ENCODE measurements at places on chromosomes 2 and 18.

DNA sequence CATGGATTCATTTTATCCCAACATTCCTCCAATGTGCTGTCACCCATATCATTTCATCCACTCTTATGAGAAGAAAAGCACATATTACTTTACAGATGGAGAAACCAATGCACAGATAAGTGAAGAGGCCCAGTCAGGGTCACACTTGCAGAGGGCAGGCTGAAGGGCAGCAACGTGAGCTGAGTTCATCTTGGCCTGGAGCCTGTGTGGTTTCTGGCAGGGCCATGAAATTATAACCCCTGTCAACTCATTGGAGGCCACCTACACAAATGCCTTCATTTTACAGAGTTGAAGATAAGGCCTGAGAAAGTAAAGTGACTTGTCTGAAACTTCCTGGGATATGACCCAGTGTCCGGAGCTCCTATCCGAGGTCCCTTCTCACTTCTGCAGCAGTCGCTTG lies 88.4 kb upstream of the NRP2 start:
- no peak for DNase-seq

DNA sequence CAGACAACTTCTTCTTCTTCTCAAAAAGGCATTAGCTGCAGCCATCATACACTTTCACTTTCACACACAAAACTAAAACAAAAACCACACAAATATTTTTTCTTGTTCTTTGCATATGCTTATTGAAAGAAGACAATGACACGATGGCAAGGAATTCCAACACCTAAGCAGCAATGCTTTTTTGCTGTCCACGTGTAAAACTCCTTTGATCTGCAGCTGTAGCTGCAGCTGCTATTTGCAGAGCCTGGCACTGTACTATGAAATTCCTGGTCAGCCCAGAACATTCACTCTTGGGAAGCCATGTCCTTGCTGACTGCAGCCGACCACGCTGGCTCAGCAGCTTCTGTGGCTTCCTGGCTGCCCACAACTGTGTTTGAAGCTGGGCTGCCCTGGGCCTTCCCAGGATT lies 316.2 kb downstream of the CDH2 start:
- DNase-seq = no peak

DNA sequence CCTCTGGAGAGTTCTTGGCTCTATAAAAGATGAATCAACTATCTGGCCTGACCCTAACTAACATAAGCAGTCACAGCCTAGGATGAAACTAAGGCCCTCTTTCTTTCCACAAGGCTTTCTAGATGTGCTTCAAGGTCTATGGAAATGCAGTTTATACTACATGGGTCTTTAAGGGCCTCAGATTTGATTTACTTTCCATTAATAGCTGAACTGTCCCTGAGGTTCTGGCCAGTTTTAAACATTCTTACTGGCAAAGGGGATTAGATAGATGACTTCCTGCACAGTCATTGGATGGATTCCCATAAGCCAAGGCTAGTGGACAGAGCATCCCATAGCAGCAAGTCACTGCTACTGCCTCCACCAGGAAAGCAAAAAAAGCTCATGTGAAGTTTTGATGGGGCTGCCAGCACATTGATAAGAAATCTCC lies 38.1 kb upstream of the LCLAT1 start:
- DNase-seq = no peak

DNA sequence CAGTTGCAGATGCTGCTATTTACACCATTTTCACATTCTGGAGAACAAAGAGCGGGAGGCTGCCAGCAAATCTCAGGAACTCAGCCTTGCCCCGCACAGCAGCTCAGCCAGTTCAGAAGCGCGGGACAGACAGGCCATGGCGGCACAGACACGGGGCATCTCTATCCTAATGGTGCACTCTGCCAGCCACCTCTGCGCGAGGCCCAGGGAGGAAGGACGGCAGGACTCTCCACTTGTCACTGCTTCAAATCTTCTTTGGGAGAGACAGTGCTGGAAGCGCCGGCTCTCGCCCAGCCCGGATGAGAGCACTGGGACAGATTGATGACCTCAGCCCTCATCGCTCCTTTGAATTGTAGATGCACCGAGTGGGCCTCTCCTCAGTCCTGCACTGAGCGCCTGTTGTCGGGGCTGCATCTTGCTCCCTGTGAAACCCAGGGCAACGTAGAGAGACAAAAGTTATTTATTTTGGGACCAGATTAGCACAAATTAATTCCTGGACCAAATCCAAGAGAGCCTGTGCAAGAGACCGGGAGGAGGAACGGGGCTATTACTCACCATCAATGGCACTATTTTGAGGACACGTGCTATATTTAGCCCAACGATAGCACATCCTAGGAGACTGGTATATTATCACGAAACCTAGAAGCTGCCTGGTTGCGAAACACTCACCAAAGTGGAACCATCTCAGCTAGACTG lies 211.4 kb upstream of the SMIM21 start:
- no peak for DNase-seq

DNA sequence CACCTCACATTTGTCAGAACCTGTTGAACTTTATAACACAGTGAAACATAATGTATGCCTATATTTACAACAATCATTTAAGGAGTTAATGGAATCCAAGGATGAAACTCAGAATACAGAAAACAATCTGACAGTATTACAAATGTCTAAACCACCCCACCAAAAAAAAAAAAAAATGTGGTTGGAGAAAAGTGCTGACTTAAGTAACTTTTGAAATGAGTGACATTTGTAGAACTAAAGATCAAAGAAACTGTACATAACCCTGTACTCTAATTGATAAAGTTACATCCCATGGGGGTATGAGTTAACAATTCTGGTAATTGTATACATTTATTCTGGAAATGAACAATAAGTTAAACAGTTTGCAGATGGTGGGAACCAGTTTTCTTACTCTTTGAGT lies 372.1 kb upstream of the TMEFF2 start:
- DNase-seq = no peak

DNA sequence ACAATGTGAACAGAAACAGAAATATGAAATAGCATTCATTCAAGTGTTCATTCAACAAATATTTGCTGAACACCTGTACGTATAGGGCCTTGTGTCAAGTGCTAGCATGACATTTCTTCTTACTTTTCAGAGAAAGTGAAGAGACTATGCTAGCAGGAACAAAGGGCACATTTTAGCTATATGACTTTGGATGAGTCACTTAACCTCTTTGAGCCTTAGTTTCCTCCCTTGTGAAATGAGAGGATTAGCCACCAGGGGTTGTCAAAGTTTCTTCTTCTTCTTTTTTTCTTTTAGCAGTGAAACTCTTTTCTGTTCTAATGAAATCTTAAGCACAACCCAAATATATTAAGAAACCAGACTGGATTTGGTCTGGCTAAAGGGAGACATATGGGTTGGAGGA lies 53.1 kb downstream of the FIGN start:
- no peak for DNase-seq

GRCh38 chr2:239522002-239522739 lies 121.4 kb upstream of the HDAC4 start:
- no peak for DNase-seq

DNA sequence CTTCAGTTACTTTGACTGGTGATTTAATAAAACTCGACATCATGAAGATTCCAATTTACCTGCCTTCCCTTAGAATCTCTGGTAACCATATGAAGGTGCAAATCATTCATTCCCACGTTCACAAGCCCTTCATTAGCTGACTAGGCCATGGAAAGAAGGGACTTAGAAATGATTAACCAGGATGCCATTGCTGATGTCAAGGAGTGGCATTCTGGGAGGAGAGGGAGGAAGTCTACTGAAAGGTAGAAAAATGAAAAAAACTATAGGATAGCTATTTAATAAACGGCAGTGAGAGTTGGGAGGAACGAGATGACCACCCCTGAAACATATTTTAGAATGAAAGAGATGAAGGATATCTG lies 1.4 kb downstream of the ATIC start:
- no peak for DNase-seq

GRCh38 chr18:49100226-49100968 lies 149.6 kb upstream of the SMAD7 start:
- DNase-seq = no peak

DNA sequence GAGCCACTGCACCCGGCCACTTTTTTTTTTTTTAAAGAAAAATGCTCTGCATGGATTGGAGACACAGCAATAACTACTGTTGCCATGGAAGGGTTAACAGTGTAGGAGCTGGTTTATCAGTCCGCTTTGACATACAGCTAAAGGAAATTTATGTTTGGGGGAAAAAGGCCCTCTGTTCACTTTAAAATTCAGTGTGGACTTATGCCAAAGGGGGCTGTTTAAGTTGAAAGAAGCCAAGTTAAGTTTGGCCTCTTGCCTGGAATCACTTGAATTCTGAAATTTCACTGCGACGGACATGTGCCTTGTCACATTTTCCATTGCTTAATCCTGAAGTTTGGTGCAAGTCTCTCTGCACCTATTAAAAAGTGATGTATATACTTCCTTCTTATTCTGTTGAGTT lies 3.1 kb downstream of the KCNE4 start:
- DNase-seq = no peak

GRCh38 chr2:159201360-159202063 lies 85.0 kb downstream of the WDSUB1 start:
- no peak for DNase-seq

GRCh38 chr2:64376926-64377325 lies 77.0 kb upstream of the LGALSL start:
- DNase-seq = no peak

DNA sequence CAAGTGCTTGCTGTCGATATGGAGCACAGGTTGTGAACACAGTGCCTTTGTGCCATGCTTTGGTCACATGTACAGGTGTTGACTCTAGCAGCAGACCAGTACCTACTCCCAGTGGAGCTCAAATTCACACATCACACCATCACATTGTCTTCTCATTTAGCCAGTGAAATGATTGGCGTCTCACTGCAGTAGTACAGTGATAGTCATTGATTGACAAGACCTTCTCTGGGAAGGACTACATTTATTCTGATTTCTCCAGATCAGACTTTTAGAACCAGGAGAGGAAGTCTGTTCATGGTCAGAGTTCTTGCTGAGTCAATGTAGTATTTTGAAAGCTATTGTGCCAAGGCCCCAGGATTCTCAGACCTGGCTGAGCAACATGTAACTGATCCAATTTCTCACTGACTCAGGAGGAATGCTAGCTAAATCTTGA lies 75.2 kb downstream of the FMNL2 start:
- DNase-seq = no peak

DNA sequence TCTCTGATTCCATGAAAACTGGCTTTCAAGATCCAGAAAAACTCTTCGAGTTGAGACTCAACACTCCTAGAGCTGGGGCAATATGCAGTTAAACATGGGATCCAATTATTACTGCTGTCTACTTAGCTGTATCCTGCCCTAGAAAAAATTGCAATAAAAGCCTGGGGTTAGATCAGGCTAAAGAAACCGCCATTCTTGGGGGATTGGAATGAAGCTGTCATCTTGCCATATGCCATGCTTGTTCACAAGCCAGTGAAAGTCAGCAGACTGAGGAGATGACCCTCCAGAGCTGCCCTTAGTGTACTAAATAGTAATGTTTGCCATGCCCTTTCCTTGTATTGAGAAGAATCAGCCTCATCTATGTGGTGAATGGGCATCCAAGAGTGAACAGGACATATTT lies 30.9 kb upstream of the CYP26B1 start:
- DNase-seq = no peak

- no peak for DNase-seq
Measured at GRCh38 chr18:4986066-4986465, 211.0 kb downstream of the AKAIN1 start.

DNA sequence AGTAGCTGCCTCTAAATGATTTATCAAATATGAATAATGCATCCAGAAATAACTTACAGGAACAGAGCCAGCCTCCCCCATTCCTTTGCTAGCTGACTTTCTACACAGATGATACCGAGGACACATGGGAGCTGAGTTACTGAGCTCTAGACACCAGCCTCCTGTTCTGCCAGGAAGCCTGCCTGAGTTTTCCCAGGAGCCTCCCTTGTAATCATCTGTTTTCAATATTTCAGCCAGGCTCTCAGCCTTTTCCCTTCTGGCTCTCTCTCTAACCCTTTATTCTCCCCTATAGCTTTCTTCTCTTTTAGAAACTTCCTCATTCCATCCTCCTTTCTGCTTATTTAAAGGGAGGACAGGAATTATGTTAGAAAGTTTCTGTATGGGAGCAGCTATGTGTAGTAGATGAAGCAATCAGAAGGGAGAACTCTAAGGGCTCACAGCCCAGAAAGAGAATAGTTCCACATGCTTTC lies 911.6 kb downstream of the TDRD15 start:
- no peak for DNase-seq

- DNase-seq = no peak
Measured at GRCh38 chr2:126370201-126370600, 285.8 kb upstream of the GYPC start.

DNA sequence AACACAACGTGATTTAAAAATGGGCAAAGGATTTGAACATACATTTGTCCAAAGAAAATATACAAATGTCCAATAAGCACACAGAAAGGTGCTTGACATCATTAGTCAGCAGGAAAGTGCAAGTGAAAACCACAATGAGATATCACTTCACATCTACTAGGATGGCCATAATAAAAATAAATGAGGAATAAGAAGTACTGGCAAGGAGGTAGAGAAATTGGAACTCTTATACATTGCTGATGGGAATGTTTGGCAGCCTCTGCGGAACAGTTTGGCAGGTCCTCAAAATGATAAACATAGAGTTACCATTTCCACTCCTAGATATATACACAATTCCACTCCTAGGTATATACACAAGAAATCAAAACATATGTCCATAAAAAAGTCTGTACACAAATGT lies 51.0 kb upstream of the PGAP1 start:
- DNase-seq = no peak

DNA sequence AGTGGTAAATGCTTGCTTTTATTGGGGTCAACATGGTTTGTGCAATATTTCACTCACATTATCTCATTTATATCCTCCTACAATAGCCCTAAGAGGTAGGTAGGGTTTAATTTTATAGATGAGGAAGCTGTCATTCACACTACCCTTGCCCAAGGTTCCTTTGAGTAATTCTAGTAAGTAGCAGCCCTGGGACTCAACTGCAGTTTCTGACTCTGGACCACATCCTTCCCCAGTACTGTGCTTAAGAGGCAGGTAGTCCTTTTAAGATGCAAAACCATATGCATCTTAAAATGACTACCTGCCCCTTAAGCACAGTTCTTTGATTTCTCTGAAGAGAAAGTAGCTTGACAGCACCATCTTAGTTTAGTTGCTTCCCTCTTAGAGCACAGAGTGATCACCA lies 15.7 kb upstream of the NT5C1B start:
- no peak for DNase-seq

DNA sequence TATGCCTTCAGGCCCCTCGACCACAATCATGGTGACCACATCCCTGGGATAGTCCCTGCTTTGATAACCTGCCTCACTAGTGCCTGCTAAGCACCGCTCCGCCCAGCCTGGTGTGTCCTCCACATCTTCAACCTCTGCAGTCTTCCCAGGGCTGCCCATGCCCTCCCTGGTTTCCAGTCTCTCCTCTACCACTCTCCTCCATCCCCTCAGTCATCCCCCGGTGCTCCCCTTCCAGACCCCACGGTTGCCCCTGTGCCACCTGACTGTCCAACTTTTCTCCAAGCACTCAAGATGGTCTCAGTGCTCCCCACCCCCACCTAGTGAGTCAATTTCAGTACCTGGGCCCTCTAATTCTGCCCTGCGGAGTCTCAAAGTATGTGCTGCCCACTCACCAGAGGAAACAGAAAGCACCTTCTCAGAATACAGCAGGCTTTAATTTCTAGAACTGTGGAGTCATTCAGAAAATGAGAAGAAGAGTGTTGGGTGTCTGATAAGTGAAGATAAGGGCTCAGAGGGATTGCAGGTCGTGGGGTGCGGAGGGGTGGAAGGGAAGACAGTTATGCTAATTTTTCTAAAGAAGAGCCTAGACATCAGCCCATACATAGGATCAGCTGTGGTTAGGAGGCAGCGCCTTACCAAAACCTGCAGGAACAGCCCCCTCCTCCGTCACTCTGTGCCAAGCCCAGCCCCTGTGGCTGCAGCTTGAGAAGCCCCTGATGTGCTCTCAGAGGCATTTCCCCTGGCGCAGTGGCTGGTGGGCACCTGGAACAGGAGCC lies 53.6 kb upstream of the CAB39 start:
- no peak for DNase-seq
